Myometrial cell (primary cell): ENCODE measurements at places on chromosomes 5 and 9. TPM values are rescaled to one million over a fixed set of nuclear protein-coding genes. Genes with fewer than 3 reads are reported as not detected.

DNAH5 gene
- total RNA-seq, result 0.89 and 1.2 TPM in 2 replicates

PCDHA6 gene
- total RNA-seq, result under 0.01 TPM in 1 of 2 replicates, not detected in the other

BSPRY gene
- total RNA-seq, result not detected in 2 replicates

CDH9 gene
- total RNA-seq, result not detected in 2 replicates

RANBP3L gene
- total RNA-seq, result not detected in 2 replicates

LHX2 gene
- not detected in 2 replicates for total RNA-seq

MELK gene
- total RNA-seq, result 33.4 and 39.9 TPM in 2 replicates

PSD2 gene
- total RNA-seq, result not detected in 2 replicates

PCDHGA1 gene
- 0.29 TPM in 1 of 2 replicates, not detected in the other for total RNA-seq
